ENCODE measurements at places on chromosomes 4 and X.

- no peak for DNase-seq
Observed at GRCh38 chr4:83890231-83890630, 354.3 kb downstream of the GPAT3 start.

DNA sequence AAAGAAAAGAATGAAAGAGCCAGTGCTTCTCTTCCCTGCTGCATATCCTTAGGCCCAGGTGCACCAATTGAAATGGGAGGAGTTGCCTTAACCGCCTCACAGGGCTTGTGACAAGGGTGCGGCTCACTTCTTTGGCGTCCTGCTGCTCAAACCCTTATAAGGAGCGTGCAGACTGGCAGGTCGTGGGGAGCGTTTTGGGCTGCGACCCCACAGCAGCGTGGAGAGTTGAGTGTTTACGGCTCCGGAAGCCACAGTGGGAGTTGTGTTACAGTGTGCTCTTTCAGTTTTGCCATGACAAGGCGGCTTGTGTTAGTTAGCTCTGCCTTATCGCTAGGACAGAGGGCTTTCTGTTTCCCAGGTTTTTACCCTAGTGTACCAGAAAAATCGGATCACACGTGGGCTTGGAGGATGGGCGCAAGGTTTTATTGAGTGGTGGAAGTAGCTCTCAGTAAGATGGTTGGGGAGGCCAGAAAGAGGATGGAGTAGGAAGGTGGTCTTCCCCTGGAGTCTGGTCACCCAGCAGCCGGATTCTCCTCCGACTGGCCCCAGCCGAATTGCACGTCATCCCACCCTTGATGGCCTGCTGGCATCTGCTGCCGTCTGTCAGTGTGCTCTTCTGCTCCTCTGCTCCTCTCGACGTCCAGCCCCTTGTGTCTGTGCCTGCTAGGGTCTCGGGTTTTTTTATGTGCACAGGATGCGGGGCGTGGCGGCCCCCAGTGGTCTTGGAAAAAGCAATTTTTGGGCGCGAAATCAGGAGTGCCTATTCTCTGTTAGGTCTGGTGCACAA is 718.9 kb downstream of the ARAP2 start:
- DNase-seq = no peak

GRCh38 chr4:15202481-15202880 is 200.2 kb downstream of the CPEB2 start:
- DNase-seq = no peak

- DNase-seq = no peak
Observed at GRCh38 chr4:82889287-82889686, 1.7 kb downstream of the SEC31A start.

GRCh38 chrX:72054779-72055489 is 76.8 kb downstream of the RTL5 start:
- no peak for DNase-seq

DNA sequence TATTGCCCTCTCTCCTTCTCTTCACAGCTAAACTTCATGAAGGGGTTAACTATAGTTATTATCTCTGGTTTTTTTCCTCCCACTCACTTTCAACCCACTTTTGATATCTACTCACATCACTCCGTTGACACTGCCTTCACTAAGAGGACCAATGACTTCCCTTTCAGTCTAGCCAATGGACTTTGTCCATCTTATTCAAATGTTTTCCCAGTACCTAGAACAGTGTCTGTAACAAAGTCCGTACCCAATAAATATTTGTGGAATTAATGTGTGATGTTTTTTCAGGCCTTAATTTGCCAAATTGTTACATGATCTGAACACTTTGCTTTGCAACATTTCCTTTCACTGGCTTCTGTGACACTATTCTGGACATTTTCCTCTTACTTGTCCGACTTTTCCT is 106.0 kb upstream of the AR start:
- no peak for DNase-seq

DNA sequence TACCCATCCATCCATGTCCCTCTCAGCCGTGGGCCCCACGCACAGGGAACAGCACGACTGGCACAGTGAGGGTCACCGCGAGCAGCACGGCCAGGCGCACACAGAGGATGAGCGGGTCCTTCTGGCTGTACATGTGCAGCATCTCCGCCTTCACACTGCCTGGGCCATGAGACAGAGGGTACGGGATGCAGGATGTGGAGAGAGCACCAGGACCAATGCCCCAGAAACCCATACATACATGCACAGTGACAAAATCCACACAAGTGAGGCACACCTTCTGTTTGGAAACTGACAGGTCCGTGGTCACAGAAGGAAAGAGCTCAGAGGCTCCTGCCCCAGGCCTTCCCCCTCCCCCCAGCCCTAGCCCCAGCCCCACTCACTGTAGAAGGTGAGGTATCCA is 9.5 kb downstream of the SLC38A5 start:
- no peak for DNase-seq

DNA sequence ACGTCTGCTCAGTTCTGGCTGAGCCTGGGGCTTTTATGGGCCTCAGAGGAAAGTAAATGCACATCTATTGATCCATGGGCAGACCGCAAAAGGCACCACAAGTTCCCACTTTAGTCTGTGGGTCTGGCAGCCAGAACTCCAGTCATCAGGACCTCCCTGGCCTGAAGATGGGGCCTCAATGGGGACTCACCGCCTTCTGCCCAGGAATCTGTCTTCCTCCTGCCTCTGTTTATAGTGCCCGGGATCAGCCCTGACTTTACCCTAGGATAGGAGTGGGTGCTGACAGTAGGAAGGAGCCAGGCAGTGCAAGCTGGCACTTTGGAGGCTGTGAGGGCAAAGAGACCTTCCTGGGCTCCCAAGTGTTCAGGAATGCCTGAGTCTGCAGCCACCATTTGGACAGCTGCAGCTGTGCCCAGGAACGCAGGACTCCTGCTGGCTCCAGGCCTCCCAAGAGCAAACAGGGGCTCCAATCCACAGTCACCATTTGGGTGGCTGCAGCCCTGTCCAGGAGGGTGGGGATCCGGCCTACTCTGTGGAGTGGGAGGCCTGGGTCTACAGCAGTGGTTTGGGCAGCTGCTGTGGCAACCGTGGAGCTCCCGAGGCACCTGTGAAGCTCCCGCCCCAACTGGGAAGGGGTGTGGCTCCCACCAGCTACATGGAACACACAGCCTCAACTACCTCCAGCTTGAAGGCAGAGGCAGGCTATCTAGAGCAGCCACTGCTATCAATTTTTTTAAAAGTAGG is 1440.9 kb upstream of the ADGRL3 start:
- DNase-seq = no peak
